ENCODE measurements at places on chromosomes 7 and 10.
A peak's percentile ranks its signal among the peaks of the same experiment; 100 is the strongest.

- no peak overlapping the region for H3K4me3 ChIP-seq
- H3K27ac ChIP-seq, result no peak overlapping the region
- H3K4me1 ChIP-seq, result no peaks in the 10 kb centered on the region
- no peaks in the 10 kb centered on the region for H3K36me3 ChIP-seq
- H3K27me3 ChIP-seq, result no peaks in the 10 kb centered on the region
Measured at GRCh38 chr10:90276894-90277475, 575.6 kb downstream of the KIF20B start.

GRCh38 chr10:110681023-110681681 lies 37.0 kb downstream of the RBM20 start:
- no peaks in the 10 kb centered on the region for H3K27me3 ChIP-seq
- H3K27ac ChIP-seq, result no peak overlapping the region
- peak; percentile 60 for DNase-seq
- H3K4me3 ChIP-seq, result no peak overlapping the region

DNA sequence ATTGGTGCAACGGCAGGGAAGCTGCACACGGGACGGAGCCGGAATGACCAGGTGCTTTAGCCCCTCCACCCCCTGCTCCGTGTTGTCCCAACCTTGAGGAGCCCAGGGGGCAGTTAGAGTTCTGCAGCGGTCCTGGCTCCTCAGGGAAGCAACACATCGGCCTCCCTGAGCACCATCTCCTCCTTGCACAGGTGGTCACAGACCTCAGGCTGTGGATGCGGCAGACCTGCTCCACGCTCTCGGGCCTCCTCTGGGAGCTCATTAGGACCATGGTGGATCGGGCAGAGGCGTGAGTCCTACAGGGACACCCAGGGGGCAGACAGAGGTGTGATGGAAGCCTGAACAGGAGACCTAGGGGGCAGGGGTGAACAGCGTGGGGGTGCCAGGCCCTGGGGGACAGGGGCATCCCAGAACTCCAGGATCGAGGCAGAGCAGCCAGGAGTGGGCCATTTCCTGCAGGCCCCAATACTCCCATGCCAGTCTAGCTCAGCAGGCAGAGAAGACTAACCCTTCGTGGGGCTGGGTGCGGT lies 7.3 kb downstream of the ASL start:
- DNase-seq, result no peak
- no peaks in the 10 kb centered on the region for H3K4me1 ChIP-seq
- no peak overlapping the region for H3K4me3 ChIP-seq
- H3K27me3 ChIP-seq, result no peaks in the 10 kb centered on the region
- H3K27ac ChIP-seq, result no peak overlapping the region
- 0 out of 2 replicates have a peak, but pooled peaks cover 3% of the 10 kb centered on the region for H3K36me3 ChIP-seq

DNA sequence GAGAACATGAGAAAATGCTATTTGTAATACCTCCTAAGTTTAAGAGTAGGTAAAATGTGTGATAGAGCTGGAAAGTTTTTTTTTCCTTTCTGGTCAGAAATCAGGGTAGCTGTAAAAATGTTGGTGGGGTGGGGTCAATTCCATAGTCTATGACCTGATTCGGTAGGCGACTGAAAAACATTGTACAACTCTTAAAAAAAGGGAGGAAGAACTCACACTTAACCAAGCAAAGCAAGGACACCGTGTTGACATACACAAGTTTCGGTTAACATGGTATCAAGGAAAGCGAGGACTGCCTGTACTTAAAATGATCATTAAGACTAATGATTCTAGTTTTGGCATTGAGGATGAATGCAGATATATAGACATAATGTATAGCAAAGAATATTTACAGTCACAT lies 1.8 kb upstream of the ZEB1 start:
- no peak overlapping the region for H3K4me3 ChIP-seq
- peaks cover 28% of the 10 kb centered on the region for H3K4me1 ChIP-seq
- H3K36me3 ChIP-seq, result no peaks in the 10 kb centered on the region
